ENCODE measurements at places on chromosomes 4 and X.

DNA sequence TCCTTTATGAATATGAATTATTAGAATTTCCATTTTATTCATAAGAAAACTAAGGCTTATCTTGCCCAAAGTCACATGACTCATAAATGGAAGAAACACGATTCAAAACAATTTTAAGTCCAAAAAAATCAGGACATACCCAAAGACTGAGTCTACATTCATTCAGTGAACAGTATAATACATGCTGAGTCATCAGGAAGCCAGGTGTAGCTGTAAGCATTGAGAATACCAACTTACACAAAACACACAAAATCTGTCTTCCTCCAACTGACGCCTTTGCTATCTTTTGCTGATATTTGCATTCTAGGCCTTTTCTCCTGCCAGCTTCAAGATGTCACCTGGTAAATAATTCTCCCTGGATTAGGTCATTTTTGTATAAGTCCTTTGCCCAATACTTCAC, 520.1 kb upstream of the GALNT7 start:
- DNase-seq = peak; percentile 7

GRCh38 chr4:8105306-8106100, 53.1 kb downstream of the ABLIM2 start:
- no peak for DNase-seq

DNA sequence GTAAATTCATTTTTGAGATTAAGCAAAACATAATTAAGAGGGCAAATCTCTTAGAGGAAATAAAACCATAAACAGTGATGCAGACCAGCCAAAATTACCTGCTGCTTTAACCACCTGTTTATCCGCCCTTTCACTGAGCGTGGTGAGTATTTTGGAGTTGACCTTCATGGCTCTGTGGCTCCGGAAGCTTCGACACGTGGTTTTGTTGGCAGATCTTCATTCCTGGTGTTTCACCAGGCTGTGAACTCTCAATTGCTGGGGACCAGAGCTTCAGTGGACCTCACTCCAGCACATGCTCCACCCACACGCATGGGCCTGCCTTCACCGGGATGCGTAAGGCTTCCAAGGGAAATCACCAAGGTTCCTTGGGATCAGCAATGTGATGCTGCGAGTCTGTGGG, 83.8 kb downstream of the FHDC1 start:
- no peak for DNase-seq

DNA sequence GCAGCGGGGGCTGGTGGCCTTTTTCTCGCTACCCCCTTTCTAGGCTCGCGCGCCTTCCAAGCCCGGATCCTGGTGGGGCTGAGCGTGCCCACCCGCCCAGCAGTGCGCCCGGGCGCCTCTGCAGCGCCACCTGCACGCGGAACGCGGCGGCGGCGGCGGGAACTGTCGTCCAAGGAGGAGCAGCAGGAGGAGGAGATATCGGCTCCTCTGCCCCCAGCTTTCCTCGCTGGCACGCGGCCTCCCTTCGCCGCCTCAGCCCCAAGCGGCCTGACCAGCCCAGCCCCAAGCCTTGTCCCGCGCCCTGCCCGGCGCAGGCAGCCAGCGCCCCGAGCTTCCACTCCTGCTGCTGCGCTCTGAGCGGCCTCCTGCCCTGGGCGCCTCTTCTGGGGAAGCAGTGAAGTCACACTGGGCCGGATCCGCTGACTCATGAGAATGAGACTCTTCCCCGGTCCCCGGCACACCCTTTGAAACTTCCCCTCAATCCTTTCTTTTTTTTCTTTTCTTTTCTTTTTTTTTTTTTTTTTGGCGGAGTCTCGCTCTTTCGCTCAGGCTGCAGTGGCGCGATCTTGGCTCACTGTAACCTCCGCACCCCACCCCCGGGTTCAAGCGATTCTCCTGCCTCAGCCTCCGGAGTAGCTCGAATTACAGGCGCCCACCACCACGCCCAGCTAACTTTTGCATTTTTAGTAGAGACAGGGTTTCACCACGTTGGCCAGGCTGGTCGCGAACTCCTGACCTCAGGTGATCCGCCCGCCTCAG, 10.6 kb upstream of the ELF4 start:
- peak; percentile 64 for DNase-seq

Measured in urothelium cell line (cell line).